ENCODE measurements at places on chromosomes 3 and 15.

- no peak for DNase-seq
Measured at GRCh38 chr3:70607469-70607868, 295.0 kb upstream of the MDFIC2 start.

DNA sequence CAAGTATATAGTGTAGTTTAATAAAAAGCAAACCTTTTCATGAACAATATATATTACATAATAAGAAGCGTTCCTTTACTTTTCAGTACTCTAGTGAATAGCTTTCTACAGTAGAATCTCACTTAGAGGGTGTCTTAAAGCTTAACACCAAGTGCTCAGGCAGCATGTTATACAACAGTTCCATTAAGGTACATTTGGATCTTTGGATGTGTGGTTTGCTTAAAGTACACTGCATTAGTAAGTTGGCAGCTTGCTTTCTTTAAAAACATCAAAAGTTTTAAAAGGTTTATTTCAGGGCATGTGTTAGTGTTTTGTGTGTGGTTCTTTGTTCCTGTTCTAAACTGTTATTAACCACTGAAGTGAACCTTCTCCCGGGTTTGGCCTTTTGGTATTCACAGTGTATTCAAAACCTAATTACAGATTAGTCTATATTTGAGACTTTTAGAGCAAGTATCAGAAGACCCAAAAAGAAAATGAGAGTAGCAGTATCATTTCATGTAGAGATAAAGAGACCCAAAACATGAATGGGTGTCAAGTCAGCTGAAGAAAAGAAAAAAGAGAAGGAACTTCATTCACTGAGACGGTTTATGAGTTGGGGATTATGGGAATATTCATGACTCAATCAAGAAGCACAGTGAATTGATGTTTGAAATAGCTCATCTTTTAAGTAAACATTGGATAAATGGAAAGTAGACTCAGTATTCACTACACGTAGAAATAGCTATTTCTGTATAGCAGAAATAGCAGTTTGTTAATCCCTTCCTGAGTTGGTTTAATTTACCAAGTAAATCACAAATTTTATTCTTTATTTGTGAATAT lies 93.9 kb downstream of the OPA1 start:
- no peak for DNase-seq

- DNase-seq, result no peak
Measured at GRCh38 chr3:88148651-88149050, 1.1 kb upstream of the C3orf38 start.

- no peak for DNase-seq
Measured at GRCh38 chr3:60024400-60024799, 974.6 kb upstream of the CFAP20DC start.

DNA sequence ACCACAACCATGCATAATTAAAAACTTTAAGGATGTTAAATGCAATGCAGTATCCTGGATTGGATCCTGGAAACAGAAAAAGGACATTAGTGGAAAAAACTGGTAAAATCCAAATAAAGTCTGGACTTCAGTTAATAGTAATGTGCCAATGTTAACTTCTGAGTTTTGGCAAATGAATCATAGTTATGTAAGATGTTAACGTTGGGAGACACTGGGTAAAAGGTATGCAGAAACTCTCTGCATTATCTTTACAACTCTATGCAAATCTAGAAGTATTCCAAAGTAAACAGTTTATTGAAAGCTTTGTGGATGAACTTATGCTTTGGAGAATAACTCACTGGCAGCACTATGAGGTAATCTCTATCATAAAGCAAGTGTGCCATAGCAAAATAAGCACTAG lies 357.4 kb downstream of the RORA start:
- DNase-seq, result peak; percentile 29

GRCh38 chr3:60952055-60952454 lies 299.2 kb downstream of the FHIT start:
- DNase-seq, result no peak

- DNase-seq, result no peak
Measured at GRCh38 chr3:100913870-100914648, 79.2 kb downstream of the ABI3BP start.
